ENCODE measurements at places on chromosomes 11 and 22.

GRCh38 chr22:37533995-37534394 lies 14.8 kb upstream of the CARD10 start:
- no peak for DNase-seq

GRCh38 chr11:43905813-43906241 lies 25.2 kb downstream of the ALKBH3 start:
- DNase-seq = no peak

DNA sequence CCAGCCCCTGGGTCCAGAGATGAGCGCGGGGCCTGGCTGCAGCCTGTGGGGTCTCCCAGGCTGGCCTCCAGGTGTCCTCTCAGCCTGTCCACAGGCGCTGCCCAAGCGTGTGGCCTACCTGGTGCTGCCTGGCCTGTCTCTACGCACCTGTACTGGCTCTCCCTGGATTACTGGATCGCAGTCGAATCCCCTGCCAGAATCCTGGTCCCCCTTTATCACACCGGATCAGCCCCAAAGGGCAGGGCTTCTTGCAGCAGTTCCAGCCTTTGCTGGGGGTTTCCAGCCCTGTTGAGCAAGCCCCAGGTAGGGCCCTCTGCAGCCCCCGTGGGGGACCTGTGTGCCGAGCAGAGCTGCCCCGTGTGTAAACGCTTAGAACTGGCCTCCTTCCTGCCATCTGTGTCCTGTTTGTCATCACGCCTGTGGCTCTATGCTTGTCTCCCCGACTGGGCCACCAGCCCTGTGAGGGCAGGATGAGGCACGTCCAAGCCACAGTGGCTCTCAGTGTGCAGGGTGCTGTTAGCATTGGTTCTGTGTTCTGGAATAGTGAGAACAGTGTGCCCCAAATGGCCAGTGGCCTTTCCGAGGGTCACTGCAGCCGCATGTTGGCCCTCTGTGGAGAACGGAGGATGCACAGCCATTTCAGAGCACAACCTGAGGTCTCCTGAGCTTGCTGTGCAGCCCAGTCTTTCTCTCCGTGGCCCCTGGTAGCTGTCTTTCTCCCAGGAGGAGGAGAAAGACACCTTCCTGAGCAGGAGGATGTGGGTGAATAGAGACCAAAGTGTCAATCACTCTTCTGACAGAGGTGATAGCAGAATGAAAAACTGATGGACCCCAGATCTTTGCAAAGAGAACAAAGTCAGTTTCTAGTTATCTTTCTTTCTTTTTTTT lies 13.9 kb upstream of the TXNRD2 start:
- no peak for DNase-seq

DNA sequence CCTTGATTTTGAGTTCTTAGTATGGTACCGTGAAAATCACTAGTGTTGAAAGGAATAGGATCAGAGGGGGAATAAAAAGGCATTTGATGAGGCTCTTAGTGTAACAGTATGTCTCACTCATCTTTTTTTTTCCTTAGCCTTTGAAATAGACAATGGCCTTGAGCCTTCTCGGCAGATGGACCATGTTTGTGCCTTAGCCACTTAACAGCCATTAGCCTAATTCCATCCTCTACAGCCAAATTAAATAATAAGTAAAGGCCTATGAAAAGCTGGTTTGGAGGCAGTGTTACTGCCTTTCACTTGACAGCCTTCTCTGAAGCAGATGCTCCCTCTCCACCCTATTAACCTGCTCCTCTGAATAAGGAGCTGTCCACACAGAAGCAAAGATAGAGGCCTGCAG lies 580.7 kb downstream of the NTM start:
- DNase-seq = no peak

- no peak for DNase-seq
These were observed 49.0 kb downstream of the ARHGAP42 start for GRCh38 chr11:100735949-100736675.

DNA sequence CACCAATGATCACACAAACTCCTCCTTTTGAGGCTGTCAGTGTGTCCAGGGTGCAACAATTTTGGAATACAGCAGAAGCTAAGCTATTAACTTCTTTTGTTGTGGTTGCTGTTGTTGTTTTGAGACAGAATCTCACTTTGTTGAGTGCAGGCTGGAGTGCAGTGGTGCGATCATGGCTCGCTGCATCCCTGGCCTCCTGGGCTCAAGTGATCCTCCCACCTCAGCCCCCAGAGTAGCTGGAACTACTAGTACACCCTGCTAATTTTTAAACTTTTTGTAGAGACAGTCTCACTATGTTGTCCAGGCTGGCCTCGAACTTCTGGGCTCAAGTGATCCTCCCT lies 22.0 kb downstream of the GSTT2B start:
- no peak for DNase-seq

GRCh38 chr11:75047191-75047590 lies 49.5 kb downstream of the OR2AT4 start:
- no peak for DNase-seq

GRCh38 chr11:87036756-87037449 lies 831 bp upstream of the TMEM135 start:
- DNase-seq = no peak

DNA sequence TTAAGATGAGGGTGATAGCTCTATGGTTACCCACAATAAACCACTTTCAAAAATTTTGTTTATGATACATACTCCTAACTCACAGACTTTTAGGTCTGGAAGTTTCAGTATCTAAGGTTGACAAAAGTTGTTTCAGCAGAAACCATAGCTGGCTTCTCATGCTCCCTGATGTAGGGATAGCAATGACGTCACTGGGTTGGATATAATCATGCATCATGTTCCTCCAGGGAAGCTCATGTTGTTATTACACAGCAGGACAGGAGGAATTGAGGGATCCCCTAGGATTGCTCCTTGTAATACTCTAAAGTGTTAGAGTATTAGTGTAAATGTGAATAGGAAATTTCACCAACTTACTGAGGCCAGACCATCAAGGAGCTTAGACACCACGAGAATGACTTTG lies 23.6 kb downstream of the APOL3 start:
- DNase-seq = no peak

- DNase-seq = no peak
These were observed 51.4 kb upstream of the SHISAL1 start for GRCh38 chr22:44363980-44364750.

- no peak for DNase-seq
These were observed 49.6 kb upstream of the SLC25A1 start for GRCh38 chr22:19228179-19228578.

DNA sequence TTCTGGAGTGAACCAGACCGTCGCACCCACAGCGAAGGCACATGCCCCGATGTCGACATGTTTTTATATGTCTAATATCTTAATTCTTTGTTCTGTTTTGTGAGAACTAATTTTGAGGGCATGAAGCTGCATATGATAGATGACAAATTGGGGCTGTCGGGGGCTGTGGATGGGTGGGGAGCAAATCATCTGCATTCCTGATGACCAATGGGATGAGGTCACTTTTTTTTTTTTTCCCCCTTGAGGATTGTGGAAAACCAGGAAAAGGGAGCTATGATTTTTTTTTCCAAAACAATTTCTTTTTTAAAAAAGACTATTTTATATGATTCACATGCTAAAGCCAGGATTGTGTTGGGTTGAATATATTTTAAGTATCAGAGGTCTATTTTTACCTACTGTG lies 49.2 kb upstream of the OR4B1 start:
- no peak for DNase-seq

GRCh38 chr11:8786933-8787332 lies 104.3 kb downstream of the RPL27A start:
- no peak for DNase-seq

- DNase-seq = no peak
These were observed 90.4 kb downstream of the HIPK3 start for GRCh38 chr11:33347490-33348125.

DNA sequence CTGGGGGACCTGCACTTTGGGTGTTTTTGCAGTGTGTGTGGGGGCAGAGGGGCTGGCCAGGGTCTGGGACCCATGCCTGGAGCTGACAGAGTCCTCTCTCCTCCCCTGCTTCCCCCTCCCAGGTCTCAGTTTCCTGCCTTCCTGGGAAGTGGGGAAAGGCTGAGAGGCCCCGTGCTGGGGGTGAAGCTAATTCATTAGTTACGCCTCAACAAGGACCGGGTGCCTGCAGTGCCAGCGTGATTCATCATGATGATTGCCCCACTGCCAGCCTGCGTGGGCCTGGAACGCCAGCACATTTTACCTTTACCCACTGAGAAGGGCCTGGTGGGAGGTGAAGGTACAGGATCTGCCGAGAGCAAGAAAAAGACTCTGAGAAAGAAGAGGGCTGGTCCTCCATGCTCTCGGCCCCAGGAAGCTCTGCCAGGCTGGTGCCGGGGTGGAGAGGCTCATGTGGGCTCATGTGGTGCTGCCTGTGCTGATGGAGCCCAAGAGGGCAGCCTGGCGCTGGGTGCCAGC lies 2.9 kb upstream of the LRRC10B start:
- DNase-seq = no peak

DNA sequence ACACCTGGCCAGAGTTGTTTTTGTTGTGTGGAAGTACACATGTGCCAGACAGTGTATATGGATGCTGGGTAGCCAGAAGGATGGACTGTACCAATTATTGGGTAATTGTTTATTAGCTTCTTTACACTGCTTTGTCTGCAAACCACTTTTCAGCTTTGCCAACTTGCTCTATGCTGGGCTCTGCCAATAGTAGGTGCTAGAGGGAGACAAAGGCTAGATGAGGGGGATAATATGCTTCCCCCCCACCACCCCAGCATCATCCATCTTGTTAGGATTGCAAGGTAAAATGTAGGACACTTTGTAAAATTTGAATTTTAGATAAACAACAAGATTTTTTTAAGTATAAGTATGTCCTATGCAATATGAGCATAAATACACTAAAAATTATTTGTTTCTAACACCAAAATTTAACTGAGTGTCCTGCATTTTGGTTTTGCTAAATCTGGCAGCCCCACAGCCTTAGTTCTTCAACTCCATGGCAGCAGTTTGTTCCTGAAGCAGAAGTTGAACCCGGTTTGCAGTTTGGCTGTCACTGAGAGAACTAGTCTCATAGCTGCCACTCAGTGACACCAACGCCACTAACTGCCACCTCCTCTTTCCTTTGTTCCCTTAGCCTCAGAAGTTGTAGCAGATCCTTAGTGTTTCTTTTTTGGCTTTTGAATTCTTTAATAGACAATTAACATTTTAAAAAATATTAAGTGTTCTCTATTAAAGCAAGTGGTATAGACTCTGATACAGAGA lies 78.8 kb downstream of the CCDC81 start:
- DNase-seq = no peak
